Occipital lobe (tissue), 3 donors: ENCODE measurements at places on chromosomes 13 and 19. TPM values are rescaled to one million over a fixed set of nuclear protein-coding genes. Genes with fewer than 3 reads are reported as not detected.

RNASEH2A gene
- 15.8 TPM for total RNA-seq

ERVV-1 gene
- not detected for total RNA-seq

SOX1 gene
- 8.3 TPM for total RNA-seq

TEAD2 gene
- total RNA-seq, result 10.0 TPM

CNFN gene
- not detected for total RNA-seq

CLDND2 gene
- total RNA-seq, result not detected

FFAR1 gene
- not detected for total RNA-seq
